ENCODE measurements at places on chromosomes 6 and 20.

DNA sequence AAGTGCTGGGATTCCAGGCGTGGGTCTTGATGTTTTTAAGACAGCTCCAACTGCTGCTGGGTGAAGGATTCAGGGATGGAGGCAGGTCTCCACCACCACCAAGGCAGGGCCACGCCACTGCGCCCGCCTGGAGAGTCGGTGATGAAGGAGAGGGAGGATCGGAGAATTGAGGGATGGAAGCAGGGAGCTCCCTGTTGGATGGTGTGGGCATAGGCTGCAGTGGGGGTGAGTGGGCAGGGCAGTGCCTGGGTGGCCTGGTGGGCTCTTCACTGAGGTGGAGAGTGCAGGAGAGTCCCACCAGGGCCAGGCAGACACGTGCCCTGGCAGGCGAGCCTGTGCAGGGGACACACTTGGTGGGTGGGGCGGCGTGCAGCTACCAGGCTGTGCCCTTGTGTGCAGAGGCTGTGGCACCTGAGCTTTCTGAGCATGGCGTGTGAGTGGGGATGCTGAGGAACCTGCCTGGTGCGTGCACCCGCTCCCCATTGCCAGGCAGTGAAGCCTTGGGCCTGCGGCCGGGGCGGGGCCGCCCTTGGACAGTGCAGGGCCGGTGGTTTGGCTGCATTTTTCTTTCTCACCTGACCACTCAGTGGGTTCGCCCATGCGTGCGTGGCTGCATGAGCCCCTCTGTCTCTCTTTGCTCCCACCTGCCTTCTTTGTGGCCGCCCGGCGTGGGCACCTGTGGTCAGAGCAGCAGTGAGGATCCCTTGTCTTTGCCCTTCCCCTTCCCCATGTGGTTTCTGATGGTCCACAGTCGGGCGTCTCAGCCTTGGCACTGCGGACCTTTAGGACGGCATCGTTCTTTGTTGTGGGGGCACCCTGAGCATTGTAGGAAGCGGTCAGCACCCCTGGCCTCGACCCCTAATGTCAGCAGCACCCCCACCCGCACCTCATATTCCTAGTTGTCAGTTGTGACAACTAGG, 11.3 kb downstream of the RBM38 start:
- DNase-seq, result no peak

GRCh38 chr6:157629220-157629619, 193.8 kb upstream of the SNX9 start:
- no peak for DNase-seq

GRCh38 chr6:106763361-106763760, 134.0 kb downstream of the QRSL1 start:
- no peak for DNase-seq

- DNase-seq, result no peak
Observed at GRCh38 chr20:43190332-43190953, 737 bp upstream of the PTPRT start.

DNA sequence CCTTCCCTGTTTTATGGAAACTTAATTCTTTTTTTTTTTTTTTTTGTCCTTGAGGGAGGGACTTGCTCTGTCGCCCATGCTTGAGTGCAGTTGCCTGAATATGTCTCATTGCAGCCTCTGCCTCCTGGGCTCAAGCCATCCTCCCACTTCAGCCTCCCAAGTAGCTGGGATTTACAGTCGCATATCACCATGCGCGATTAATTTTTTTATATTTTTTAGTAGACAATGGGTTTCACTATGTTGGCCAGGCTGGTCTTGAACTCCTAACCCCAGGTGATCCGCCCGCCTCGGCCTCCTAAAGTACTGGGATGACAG, 654 bp downstream of the TMEM14C start:
- no peak for DNase-seq
